CD4-positive, alpha-beta memory T cell (primary cell): ENCODE measurements at places on chromosomes 7 and 10.

- no peak for DNase-seq
Measured at GRCh38 chr7:106041140-106041717, 70.9 kb downstream of the SYPL1 start.

- no peak for DNase-seq
Measured at GRCh38 chr7:77885155-77885554, 86.6 kb downstream of the PHTF2 start.

DNA sequence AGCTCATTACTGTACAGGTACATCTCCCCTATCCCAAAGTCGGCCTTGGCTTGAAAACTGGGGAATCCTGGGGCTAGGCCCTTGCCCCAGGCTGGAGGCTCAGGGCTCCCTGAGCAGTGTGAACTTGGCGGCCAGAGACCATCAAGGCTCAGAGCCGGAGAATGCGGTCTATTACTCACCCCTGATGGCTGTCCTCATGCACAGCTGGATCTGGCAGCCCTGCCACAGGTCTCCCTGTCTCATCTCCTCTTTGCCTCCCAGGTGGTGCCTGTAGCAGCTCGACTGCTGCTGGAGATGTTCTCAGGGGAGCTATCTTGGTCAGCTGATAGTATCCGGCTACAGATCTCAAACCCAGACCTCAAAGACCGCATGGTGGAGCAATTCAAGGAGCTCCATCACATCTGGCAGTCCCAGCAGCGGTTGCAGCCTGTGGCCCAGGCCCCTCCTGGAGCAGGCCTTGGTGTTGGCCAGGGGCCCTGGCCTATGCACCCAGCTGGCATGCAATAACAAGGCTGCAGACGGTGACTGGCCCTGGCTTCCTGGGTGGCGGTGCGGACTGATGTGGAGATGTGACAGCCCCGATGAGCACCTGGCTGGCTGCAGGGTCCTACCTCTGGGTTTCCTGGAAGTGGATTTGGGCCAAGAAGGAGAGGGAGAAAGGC is 10.7 kb downstream of the IRF5 start:
- no peak for DNase-seq

DNA sequence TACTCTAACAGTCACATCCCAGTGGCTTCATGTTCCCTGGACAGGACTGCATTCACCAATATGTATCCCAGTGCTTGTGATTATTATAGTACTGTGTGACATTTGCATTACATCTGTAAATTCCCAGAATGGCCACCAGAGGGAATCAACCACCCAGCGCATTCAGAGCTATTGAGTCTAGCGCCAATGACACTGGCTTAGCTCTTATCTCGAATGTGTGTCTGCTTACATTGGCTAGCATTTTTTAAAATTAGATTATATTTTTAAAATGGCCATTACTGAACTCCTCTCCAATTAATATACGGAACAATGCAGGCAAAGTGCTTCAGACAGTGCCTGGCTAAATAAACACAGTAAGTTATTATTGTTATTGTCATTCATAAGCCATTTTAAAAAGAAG is 36.3 kb downstream of the TRIL start:
- peak; percentile 39 for DNase-seq

DNA sequence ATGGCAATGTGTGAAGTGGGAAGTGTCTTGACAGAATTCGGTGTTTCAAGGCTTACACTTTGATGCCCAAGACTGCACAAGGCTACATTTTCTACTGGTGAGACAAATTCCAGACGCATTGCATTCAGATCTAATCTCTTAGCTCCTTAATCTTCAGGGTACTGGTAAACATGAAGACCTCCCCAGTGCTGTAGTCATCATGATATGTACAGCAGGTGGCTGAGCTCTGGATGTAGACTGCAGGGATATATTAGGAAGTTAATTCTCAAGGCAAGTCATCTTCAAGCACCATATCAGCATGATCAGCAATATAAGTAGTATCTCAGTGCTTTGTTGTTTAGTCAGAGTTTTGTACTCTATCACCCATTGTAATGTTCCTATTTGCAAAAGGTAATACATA is 61.8 kb downstream of the IKZF1 start:
- no peak for DNase-seq

DNA sequence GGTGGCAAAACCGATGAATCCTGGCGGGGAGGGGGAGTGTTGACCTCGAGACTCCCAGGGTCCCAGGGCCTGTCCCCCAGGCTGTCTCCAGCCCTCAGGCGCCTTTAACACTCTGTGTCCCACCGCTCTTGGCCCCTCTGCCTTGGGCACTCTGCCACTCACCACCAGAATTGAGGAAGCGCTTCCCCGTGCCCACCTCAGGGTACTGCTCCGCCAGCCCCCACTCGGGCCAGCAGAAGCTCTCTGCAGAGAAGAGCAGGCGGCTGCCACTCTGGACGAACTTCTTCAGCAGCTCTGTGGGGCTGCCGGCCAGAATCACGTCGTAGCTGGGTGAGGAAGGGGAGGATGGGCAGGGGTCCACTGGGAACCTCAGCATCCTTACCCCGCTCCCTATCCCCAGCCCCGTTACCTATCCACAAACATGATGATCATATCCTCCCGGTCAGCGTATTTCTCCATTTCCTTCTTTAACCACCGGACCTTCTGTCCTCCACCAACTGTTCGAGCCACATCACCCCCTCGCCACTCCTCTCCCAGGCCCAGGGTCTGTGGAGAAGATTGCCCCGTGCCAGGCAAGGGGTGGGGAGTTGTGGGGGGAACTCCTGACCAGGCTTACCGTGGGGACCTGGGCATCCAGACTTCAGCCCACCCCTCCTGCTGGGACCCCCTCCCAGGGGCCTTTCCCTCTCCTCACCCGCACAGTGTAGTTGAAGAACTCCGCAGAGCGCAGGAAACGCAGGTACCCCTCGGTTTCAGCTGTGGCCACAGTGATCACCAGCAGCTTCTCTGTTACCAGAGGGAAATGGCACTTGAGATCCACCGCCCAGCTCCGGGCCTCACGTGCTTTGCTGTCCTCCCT is 1.2 kb downstream of the PLOD3 start:
- no peak for DNase-seq

- no peak for DNase-seq
Measured at GRCh38 chr7:140292438-140292837, 105.9 kb downstream of the SLC37A3 start.

DNA sequence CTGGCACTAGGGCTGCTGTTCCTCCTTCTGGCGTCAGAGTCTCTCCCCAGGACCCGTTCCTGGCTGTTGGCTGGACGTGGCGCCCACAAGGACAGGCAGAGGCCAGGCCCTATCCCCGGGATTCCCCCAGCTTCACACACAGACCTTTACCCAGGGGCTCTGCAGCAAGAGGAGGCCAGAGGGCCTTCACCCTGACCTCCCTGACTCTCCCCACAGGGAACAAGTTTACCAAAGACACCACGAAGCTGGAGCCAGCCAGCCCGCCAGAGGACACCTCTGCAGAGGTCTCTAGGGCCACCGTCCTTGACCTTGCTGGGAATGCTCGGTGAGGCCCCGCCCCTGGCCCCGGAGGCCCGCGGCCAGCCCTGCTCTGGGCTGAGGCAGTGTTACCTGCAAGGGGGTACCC is 82.2 kb downstream of the GTF2IRD1 start:
- DNase-seq, result no peak

DNA sequence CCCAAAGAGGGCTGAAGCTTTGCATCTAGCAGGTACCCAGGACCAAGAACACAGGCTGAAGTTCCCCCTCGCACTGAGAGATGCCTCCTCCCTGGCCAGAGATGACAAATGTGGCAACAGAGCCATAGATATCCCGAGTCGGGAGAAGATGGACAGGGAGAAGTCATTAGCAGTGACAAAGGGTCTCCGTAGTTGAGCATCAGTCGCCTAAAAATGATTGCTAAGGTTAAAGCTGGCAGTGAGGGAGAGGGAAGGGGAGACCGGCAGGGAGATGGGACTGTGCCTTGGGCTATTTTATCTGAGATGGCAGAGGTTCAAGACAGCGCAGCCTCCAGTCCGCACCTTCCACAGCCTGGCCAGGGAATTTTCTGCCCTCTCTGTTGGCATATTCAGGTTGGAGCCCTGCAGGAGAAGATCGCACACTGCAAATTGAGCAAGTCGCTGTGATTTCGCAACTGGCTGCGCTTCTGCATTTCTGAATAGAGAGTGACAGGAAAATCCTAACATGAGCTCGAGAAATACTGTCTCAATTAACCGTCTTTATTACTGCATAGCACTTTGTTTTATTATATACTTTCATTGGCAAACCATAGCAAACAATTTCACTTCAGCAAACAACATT is 238.9 kb upstream of the GPR26 start:
- no peak for DNase-seq

DNA sequence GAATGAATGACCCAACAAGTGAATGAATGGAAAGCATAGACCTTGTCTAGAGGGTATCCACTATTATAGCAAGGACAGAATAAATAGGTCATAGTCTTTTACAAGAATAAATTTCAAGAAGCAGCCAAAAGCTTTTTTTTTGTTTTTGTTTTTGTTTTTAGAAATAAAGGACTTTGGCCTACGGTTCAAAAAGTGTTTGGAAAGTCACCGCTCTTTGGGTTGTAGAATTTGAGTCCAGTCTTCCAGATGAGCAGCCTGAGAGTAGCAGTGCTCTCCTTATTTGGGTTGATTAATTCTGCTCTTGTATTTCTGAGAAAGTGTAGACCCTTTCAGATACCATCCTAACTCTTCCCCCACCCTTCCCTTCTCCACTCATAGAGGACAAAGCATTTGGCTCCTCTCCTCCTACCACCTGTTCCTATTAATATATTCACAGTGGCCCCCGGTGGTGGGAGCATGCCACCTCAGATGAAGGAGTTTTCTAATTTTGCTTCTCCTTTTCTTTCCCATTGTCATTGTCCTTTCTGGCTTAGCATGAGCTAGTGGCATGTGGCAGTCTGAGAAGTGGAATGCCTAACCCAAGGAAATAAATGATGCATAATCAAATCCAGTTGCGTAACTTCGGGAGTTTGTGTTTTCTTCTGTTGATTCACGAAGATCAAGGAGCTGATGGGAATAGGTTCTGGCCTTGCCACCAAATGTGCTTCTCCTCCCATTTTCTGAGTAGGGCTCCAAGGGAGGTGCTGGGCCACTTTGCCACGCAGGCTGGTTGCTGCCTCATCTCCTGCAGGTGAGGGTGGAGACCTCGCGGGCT is 114.7 kb downstream of the CHN2 start:
- no peak for DNase-seq

DNA sequence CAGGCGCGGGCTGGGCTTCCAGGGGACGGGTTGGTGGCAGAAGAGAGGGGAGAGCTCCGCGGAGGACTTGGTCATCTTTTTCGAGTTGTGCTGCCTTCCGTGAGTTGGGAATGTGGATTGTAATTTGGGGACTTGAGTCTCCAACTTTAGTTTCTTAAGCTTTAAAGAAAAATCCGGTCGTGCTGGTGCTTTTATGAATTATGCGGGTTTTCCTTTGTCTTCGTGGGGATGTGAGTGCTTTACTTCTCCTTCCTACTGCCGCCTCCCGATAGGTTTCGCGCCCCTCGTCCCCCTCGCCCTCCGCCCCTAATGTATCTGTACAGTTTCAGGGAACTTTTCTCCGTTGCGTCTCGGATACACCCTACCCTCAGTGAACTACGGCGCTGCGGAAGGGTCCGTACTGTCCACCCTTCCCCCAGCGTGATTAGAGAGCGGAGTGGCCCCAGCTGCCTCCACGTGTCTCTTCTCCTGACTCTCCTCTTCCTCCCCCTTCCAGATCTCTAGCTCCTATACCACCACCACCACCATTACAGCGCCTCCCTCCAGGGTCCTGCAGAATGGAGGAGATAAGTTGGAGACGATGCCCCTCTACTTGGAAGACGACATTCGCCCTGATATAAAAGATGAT is 649 bp downstream of the SCD start:
- no peak for DNase-seq

DNA sequence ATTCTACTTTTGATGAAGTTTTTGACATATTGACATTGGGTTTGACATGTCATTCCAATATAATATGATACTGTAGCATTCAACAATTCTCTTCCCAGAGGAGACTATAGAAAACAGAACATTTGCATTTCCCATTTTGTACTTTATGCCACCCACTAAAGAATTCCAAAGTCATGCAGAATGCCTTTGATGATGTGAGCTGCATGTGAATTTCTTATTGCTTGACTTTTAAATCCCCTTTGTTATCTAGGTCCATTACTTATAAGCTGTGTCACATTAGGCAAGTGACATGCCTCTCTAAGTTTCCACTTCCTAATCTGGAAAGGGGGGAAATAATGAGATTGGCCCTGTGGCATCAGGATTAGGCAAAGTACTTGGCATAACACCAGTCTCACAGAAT is 436.7 kb downstream of the AUTS2 start:
- no peak for DNase-seq

- DNase-seq, result peak; percentile 39
Measured at GRCh38 chr10:21519941-21520436, 5.5 kb downstream of the SKIDA1 start.

- peak; percentile 80 for DNase-seq
Measured at GRCh38 chr7:148527717-148528168, 62.8 kb upstream of the C7orf33 start.

DNA sequence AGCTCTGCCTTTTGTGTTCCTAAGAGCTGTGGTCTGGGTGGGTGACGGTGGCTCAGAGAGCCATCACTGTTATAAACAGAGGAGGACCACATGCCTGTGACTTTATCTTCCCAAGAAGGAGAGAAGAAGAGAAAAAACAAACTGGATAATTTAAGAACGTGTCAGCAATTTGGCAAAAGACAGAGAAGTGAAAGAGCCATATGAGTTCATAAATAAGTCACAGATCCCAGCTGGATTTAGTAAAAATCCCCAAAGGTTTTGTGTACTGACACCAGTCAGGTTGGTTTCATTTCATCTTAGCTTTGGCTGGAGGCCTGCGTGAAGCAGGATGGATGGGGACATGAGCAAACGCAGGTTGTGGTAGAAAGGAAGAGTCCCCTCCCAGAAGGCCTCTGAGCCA is 120.7 kb downstream of the CXCL12 start:
- DNase-seq, result no peak

GRCh38 chr10:90447831-90448230 is 410.0 kb downstream of the HTR7 start:
- DNase-seq, result no peak

DNA sequence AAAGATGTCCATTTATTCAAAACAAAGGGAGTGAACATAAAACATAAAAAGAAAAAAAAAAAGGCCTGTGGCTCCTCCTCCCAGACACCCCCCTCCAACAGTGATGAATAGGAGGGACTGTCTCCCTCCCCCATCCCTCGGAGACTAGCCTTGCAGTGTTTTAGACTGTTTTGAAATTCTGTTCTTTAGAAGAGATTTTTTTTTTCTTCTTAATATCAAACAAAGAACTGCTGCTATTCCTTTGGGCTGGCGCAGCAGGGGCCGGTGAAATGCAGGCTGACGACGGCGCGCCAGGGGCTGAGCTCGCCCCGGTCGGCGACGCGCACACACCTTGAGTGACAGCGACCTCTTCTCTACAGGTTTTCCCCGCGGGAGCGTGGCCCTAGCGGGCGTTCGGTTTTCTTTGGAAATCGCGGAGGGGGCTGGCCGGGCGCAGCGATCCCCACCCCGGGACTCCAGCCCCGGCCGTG is at the start of gene LANCL2:
TSS of gene LANCL2 (plus strand) at position 133 of the 470 bp plus-strand sequence. CDS start 689 bp downstream, outside the sequence.
- DNase-seq, result no peak

- no peak for DNase-seq
Measured at GRCh38 chr7:26379711-26380110, 88.0 kb downstream of the SNX10 start.
